Astrocyte (in vitro differentiated cells and primary cell): ENCODE measurements at places on chromosomes 13 and 19.

GRCh38 chr19:23526302-23526701, 131.0 kb upstream of the ZNF91 start:
- no peak for DNase-seq

GRCh38 chr13:76019421-76020044, 383.4 kb downstream of the LMO7 start:
- DNase-seq: no peak

- DNase-seq: no peak
Observed at GRCh38 chr19:19232261-19232721, 20.5 kb downstream of the NCAN start.

DNA sequence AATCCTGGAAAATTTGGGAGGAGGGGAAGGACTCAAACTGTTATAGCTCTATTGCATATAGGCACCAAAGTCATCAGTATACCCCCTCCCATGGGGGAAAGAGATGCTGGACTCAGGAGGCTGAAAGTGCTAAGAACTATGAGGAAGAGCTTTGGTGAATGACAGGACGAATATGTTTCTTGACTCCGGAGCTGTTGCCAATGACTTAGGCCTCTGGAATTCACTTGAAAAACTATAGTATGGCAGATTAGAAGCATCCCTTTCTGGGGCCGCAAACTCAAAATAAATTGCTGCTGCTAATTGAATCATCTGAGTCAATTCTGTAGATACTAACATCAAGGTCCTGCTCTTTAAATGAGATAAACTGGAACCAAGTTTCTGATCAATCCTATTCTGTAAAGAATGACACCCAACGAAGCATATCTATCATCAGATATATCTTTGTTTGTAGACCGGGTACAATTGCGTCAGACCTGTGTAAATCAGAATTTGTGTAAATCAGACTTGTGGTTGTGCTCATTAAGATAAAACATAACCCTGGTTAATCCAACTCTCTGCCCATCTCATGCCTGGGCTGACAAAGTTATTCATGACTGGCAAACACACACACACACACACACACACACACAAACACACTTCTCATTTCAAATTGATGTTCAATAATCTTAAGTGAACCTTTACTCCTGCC, 1793.8 kb upstream of the PCDH20 start:
- DNase-seq: peak; percentile 70

- no peak for DNase-seq
Observed at GRCh38 chr13:102838982-102839381, 6.8 kb upstream of the ERCC5 start.

- DNase-seq: no peak
Observed at GRCh38 chr13:53301449-53301848, 272.8 kb downstream of the OLFM4 start.

DNA sequence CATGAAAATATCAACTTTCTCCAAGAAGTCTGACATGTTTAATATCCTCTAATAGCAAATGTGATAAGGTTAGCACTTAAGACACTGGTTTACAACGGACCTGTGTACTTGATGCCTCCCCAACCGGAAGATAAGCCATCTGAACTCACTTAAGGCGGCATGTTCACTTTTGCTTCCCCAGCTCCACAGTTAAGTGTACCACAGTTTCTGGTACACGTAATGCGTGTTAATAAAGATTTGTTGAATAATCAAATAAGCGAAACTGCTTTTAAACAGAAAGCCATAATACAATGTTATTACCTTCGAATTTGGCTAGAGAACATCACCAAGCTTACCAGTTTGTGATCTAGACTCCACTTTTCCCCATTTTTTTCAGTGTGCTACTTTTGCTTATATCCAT, 1.4 kb upstream of the PAN3 start:
- no peak for DNase-seq

DNA sequence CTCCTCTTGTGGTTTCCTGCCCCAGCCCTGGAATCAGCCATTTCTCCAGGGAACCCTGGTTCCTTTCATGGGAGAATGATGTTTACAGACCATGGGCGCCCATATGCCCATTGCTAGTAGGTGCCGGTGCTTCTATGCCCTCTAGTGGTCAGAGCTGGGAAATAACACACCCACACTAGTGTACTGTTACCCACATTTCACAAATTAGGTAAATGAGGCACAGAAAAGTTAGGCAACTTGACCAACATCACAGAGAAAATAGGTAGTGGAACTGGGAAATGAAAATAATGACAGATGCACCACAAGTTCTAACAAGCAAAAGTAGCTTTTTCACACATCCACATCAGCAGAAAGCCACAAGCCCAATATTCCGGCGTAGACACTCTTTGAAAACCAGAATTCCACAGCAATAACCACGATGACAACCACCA, 1.3 kb upstream of the CEACAM3 start:
- DNase-seq: no peak

DNA sequence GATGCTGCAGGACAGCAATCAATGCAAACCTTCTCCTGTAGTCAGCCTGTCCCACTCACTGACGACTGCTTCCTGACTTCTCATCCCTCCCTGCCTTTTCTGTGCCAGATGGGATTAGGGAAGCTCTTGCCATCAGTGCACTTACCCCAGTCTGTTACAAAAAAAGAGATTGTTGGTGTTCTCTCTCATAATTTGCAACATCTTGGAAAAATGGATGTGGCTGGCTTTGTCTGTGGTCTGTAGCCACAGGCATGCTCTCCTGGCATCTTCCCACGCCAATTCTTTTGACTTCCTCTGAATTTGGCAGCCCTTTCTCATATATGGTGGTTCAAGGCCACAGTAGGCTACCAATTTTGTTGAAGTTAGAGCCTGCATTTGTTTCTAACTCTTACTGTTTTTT, 11.6 kb upstream of the HTR2A start:
- peak; percentile 84 for DNase-seq

DNA sequence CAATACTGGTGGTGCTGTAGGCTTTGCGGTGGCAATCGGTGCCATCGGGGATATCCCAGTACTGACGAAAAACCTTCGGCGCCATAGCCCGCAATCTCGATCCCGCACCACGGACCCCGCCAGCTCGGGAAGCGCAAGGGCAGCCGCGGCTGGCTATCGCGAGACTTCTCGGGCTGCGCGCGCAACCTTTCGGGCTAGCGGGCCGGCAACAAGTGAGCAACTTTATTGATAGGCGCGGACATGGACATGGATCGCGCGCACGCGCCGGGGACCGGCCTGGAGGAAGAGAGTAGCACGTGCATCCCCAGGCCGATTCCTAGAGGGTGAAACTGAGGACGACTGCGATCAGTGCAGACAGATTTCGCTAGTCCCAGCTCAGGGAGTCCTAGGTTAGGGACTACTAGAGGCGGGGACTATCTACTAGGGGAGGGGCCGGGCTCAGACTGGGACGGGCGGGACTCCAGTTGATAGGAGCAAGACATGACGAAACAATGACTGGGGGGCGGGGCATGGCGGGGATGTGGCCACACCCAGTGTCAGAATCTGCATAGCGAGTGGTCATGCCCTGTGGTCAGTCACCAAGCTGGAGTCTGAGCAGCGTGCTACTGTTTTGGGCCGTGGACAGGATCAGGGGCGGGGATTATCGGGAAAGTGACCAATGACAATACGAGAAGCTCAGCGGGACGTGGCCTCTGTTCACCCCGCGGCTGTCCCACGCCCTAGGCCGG, at the start of gene NDUFA11:
TSS of gene NDUFA11 (minus strand) at position 167 of the 728 bp plus-strand sequence. CDS start at position 85, 82 bp downstream.
- DNase-seq: no peak

GRCh38 chr19:44113784-44114390, 688 bp downstream of the ZNF225 start:
- DNase-seq: no peak

GRCh38 chr19:35868172-35868822, at the start of gene APLP1:
Gene APLP1 (plus strand): TSS chr19:35868574. CDS start chr19:35868637, 63 bp downstream.
- peak; percentile 15 for DNase-seq

DNA sequence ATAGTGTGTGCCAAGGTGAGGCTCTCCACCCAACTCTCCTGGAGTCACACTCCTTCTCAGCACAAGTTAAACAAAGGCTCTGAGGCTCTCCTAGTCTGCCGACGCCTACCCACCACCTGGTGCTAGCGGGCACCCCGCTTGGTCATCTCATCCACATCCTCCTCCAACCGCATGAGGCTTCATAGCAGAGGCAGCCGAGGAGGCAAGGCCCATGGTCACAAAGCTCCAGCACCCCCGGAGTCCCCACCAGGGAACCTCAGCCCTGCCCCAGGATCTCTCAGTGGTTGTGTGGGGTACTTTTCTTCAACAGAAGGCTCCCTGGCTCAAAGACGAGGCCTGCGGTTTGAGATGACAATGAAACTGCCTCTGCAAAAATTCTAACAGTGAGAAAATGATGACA, 43.0 kb downstream of the STK24 start:
- DNase-seq: no peak

DNA sequence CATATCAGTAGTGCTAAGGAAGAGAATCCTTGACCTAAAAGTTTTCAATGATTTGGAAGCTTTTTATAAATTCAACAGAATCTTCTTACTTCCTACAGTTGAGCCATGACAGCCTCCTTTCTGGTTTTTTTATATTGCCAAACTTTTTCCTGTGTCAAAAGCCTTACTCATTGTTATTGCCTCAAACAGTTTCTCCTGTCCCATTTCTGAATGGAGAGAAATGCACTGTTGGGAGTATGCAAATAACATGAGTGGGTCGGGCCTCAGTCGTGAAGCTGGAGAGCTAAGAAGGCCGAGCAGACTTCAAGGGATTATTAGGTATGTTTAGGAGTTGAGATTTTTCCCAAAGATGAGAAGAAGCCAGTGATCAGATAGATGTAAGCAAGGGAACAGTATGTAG, 766.4 kb upstream of the KLHL1 start:
- no peak for DNase-seq
